ENCODE measurements at places on chromosomes 11 and 22.
A peak's percentile ranks its signal among the peaks of the same experiment; 100 is the strongest.

DNA sequence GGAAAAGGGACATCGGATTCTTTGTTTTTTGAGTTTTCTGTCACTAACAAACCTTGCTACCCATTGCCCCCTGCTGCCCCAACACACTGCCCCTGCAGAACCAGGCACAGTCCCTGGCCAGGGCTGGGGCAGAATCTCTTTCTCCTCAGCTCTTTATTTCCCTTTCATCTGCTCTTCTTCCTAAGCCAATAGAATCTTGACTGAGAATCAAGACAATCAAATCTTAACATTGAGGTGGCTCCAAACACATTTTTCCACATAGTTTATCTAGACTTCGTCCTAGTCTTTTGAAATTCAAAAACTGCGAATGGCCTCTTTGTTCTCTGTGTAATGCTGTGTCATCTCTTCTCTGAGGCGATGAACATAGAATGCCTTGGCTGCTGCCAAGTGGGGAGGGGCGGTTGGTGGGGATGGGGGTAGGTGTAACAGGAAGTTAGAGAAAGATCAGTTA, 16.1 kb upstream of the NTM start:
- peak; percentile 21 for DNase-seq

DNA sequence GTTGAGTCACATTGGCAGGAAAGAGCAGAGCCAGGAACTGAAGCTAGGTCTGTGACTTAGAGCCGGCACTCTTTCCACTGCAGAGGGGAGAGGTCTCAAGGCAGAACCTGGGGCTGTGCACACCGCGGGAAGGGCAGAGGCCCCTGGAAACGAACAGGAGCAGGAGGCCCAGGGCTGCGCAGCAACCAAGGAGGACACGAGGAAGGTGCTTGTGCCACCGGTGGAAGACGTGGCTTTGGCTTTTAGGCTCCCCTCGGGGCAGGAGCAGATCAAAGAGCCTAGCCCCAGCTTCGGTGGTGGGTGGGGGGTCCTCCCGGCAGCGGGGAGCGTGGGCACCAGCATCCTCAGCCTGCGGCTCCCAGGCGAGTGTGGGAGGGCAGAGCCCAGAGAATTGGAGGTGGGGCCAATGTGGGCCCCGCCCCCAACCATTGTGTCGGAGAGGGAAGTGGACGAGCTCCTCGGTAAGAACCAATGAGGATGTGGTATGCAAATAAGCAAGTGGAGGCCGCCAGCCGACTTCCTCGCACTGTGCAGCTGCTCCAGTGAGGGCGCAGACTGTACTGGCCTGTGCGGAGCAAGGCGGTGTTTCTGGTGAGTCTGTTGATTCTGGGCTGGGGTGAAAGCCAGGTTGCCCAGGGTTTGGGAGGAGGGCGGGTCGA, at the start of gene CCDC116:
Gene CCDC116, plus strand, starts transcription at position 524 of the 659 bp plus-strand sequence. CDS start 422 bp downstream, outside the sequence.
- no peak for DNase-seq

- no peak for DNase-seq
Observed at GRCh38 chr11:90252053-90252452, 29.2 kb upstream of the CHORDC1 start.

DNA sequence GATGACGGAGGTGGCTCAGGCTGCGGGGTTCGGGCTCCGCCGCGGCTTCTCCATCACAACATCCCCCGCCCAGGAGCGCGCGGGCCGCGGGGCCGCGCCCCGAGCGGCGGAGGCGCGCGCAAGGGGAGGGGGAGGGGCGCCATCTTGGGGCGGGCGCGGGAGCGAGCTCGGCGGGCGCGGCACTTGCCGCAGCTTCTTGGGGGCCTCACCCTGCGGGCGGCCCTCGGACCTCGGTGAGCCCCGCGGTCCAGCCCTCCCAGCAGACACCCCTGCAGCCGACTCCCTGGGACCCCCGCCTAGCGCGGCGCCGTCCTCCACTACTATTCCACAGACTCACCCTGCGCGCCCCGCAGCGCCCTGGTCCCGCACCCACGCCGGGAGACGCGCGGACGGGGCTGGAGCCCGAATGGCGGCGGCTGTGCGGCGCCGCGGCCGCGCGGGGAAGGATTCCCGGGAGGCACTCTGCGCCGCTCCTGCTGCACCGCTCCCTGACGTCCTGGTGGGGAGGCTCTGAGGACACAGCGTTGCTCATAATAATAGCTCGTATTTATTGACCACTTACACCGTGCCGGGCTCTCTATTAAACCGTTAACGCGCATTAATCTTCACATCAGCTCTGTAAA, at the start of gene APBB1:
Gene APBB1, minus strand, starts transcription at position 86 of the 623 bp plus-strand sequence. CDS start 7,747 bp downstream, outside the sequence.
- peak; percentile 57 for DNase-seq

DNA sequence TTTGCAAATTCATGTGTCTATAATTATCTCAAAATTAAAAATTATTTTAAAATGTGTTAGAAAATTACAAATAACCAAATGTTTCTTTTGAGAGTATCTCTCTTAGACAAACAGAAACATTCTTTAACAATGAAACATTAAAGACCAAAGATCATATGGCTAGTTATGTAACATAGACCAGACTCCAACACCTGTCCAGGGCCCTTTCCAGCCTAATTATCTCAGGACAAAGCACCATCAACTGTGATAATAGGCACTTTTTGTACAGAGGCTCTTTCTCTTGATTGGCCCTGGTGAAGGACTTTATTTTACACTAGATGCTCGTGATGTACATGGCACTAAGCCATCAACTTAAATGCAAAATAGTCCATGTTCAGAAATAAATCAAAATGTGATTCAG, 5.0 kb upstream of the PLEKHA7 start:
- DNase-seq, result no peak

GRCh38 chr11:123374622-123374968, 55.5 kb upstream of the GRAMD1B start:
- no peak for DNase-seq

DNA sequence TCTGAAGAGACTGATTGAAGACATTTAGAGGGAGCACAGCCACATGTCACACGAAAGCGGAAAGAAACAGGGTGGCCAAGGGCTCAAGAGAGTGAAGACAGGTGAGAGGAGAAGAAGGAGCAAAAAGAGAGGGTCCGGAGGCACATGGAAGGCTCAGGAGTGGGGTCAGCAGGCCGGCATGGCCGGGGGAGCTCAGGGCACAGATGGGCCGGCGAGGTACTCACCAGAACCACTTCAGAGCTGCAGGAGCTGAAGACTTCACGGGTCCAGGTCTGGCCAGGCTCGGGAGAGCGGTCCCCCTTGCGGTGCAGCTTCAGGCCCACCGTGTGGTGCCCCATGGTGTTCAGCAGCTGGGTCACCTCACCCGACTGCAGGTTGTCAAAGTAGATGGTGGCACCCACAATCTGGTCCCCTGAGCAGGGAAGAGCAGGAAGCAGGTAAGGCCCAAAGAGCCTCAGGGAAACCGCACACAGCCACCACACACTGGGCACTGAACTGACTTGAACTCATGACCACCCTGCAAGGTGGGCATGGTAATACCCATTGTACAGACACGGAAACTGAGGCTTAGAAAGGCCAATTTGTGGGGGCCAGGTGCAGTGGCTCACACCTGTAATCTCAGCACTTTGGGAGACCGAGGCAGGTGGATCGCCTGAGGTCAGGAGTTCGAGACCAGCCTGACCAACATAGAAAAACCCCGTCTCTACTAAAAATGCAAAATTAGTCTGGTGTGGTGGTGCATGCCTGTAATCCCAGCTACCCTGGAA, 11.6 kb downstream of the AHNAK start:
- no peak for DNase-seq

GRCh38 chr11:129856036-129856435, 39.3 kb downstream of the NFRKB start:
- no peak for DNase-seq

DNA sequence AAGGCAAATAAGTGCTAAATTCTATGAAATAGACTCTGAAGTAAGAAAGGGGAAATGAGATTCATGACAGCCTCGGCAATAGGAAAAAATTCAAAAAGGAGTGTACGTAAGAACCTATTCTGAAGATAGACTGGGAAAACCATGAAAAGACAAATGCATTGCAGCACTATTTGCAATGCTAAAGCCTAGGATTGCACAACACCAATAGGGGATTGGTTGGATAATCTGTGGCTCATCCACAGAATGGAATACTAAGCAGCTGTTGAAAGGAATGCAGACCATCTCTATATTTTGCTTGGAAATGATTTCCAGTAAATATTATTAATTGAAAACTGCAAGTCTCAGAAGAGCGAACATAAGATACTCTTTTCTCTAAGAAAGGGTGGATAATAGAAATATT, 91.7 kb upstream of the CLMP start:
- no peak for DNase-seq

- no peak for DNase-seq
Observed at GRCh38 chr11:121665206-121665838, 212.6 kb upstream of the SORL1-AS1 start.

DNA sequence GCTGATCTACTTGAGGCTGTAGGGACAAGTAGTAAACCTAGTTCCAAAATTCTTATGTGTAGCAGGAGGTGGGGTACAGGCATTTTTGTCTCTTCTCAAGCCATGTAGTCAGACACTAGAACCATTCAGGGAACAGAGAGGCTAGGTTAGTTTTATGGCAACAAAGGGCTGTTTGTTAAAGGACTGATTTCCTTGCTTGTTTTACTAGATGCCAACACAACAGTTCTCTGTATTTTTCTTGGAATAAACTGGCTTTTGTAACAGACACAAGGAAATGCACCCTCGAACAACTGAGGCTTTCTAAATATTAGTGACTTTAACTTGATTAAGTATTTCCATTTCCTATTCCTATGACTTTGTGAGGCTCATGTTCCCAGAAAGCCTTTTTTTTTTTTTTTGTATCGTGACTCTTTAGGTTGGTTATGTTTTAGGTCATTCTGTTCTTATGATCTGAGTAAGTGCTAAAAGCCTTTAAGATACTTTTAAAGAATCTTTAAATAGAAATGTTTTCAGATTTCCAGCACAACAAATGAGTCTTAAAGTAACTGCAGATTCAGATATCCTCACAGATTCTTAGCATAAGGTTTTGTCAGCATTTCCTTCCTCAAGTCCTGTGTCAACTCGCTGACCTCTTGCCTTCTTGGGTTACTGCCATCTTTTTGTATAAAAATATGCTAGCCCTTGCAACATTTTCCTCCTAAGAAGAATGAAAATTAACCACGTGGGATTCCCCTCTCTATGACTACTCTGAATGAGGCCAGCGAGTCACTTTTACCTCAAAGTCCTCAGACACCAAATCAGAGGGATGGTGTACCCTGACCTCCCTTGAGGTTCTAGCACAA, 92.5 kb downstream of the CCDC83 start:
- no peak for DNase-seq

DNA sequence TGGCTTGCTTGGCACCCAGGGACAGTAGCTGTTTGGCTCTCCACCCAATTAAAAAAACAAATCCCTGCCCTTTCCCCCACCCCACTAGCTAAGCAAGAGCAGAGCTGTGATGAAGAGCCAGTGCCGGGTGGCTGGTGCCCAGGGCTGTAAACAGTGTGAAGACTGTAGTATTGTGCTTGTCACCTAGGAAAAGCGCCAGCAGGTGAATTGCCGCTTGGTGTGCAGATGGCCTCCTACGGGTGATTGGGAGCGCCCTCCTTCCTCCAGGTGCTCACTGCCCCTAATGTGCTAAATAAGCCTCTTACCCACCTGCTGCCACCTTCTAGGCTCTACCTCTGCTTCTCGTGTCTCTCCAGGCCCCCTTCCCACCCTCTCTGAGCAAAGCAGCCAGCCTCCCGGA, 18.4 kb upstream of the RAPSN start:
- no peak for DNase-seq

DNA sequence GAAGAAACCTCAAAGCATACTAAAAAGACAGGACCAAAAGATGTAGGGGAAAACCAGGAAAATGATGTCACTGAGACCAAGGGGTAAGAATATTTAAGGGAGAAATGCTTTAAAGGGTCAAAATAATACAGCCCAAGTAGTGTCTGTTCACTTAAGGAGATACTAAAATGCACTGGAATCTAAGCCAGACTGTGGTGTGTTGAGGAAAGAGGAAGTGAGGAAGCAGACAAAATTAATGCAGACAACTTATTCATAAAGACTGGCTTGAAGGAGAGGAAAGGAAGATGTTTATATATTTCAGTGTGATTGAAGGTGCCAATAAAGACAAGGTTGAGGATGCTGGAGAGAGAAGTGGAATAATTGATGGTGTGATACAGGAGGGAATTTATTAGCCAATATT, 15.7 kb downstream of the ZNF215 start:
- DNase-seq, result no peak

DNA sequence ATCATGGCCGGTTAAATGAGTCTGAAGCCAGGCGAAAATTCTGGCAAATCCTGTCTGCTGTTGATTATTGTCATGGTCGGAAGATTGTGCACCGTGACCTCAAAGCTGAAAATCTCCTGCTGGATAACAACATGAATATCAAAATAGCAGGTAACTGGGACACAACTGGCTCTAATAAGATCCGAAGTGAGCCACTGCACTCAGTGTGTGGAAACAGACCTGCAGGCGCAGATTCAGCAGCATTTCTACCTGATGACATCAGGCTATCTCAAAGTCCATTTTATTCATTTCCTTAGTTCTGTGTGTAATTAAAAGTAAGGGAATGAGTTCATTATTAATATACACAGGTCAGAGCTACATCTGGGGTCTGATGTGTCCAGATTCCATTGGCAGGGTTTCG, 78.2 kb downstream of the PPP2R1B start:
- no peak for DNase-seq

GRCh38 chr11:122215244-122215992, 99.4 kb upstream of the BLID start:
- DNase-seq, result peak; percentile 81

DNA sequence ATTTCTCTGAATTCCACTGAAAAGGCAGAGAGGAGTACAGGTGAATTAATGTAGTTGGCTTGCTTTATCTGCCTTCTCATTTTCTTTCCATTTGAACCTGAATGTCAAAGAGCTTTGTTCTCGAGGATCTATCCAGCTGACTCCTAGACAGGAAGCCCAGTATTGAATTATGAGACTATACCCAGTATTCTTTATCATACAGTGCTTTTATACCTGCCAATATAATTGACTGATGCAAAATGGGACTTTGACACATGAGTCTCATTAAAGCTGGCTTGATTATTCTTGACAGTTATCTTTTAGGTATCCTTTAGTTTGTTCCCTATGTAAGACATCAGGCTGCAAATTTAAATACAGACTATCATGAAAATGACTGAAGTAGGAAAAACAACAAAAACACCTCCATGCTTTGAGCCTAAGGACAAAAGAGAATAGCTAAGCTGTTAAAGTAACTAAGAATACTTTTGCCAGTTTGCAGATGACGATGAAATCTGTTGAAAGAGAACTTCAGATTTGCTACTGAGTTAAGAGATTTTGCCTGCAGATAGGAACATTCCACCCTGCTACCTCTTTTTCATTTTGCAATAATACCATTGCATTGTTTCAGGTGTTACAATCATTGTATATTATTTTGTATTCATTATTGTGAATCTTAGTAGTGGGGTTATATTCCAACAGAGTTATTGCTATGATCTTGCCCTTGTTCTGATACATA, 117.1 kb downstream of the ENTHD1 start:
- DNase-seq, result no peak

- no peak for DNase-seq
Observed at GRCh38 chr11:57903441-57904123, 120.1 kb upstream of the OR9Q1 start.

GRCh38 chr11:43403357-43404231, 44.9 kb downstream of the TTC17 start:
- no peak for DNase-seq

DNA sequence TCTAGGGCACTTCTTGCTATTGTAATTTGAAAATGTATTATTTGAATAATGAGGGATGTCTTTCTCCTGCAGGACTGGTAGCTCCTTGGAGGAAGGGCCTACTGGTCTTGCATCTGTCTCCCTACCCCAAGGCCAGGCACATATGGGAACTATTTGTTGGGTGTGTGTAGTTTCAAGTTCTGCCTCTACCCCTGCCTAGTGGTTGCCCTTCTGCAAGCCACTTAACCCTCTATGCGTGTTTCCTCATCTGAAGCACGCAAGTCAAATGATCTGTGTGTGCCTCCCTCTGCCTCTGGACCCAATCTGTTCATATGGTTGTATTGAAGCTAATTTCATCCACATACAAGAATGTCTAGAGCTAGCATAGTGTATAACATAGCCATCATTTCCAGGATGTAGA, 67.0 kb downstream of the WNT11 start:
- DNase-seq, result no peak
